ENCODE measurements at places on chromosomes 3 and 15. TPM values are rescaled to one million over a fixed set of nuclear protein-coding genes. Genes with fewer than 3 reads are reported as not detected.

The ILDR1 gene
- not detected for total RNA-seq

The DUSP7 gene
- total RNA-seq: 31.9 TPM

The CSTA gene
- 1.7 TPM for total RNA-seq

The IL5RA gene
- not detected for total RNA-seq

The XCR1 gene
- not detected for total RNA-seq

The STRC gene
- total RNA-seq: not detected

The KNL1 gene
- total RNA-seq: 27.0 TPM

- no peak for DNase-seq
These were observed 56.5 kb downstream of the SMAD3 start for GRCh38 chr15:67121644-67122605.

- DNase-seq: peak; percentile 92
These were observed 117.0 kb downstream of the P3H2 start for GRCh38 chr3:190003681-190004123.

GRCh38 chr15:91456921-91457320 is 356.9 kb downstream of the SV2B start:
- no peak for DNase-seq

GRCh38 chr3:186613637-186614265 is 891 bp downstream of the AHSG start:
- DNase-seq: peak; percentile 69

DNA sequence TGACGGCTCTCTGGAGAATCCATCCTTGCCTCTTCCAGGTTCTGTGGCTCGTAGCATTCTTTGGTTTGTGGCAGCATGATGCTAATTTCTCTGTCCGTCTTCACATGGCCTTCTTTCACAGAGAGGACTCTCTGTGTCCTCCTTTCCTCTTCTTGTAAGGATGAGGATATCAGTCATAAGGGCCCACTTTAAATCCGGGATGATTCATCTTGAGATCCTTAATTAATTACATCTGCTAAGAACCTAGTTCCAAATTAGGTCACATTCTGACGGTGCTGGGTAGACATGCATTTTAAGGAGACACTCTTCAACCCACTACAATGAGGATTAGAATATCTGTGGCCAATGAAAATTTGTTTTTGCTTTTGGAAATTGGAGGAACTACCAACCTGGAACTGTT is 15.7 kb upstream of the GXYLT2 start:
- no peak for DNase-seq

DNA sequence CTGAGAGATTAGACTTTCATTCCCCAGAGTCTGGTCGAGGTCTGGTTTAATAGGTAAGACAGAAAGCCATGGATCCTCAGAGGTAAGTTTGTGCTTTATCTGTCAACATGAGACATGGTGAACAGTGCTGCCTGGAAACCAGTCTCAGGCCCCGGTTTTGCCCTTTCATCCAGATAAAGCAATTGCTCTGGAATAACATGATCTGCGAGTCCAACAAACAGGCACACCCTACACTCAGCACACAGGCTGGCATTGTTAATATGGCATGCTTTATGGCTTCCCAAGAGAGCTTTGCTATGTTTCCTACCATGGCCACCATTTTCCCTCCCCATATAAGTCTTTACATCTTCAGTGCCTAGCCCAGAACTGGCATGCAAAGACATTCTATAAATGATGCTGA is 30.1 kb upstream of the MNS1 start:
- DNase-seq: no peak
